T-helper 17 cell (primary cell): ENCODE measurements at places on chromosomes 3 and 15.

DNA sequence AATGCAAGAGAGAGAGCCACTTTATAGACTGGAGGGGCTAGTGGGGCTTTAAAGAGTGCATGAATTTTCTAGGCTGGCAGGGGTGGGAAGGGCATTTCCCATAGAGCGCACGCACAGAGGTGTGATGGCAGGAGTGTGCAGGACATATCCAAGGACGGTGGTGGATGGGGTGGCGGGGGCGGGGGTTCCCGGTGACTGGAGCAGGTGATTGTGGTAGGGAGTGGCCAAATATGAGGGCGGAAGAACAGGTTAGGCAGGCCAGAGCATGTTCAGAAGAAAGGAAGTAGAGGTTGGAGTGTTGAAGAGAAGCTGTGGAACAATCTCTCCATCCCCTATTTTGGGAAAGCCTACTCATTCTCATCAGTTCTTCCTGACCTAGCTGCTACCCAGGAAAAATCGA lies 18.1 kb downstream of the FAM81A start:
- no peak for DNase-seq

GRCh38 chr3:155646669-155647068 lies 98.2 kb downstream of the PLCH1 start:
- DNase-seq, result no peak

GRCh38 chr15:67937153-67937761 lies 97.4 kb upstream of the RNU6-1 start:
- DNase-seq, result no peak

GRCh38 chr3:39292961-39293360 lies 13.1 kb upstream of the CX3CR1 start:
- DNase-seq, result no peak

- no peak for DNase-seq
Measured at GRCh38 chr3:138060792-138061191, 50.8 kb downstream of the CLDN18 start.

- DNase-seq, result no peak
Measured at GRCh38 chr3:190504354-190505125, 9.3 kb upstream of the IL1RAP start.
